RWPE1 (cell line): ENCODE measurements at places on chromosomes 1 and 21.

DNA sequence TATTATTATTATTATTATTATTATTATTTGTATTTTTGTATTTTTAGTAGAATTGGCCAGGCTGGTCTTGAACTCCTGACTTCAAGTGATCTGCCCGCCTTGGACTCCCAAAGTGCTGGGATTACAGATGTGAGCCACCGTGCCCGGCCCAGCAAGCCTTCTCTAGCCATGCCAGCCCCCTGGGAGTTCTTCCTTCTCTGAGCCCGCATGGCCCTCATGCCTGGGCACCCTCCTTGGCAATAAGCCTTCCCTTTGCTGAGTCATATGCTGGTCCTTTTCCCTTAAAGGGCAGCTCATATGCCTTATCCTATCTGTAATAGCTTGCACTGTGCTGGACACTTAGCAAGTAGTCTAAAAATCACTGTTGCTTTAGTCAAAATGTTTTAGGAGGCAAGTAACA, 8.5 kb upstream of the NBL1 start:
- DNase-seq: no peak

- DNase-seq: no peak
Measured at GRCh38 chr21:27221077-27221476, 254.2 kb upstream of the ADAMTS5 start.

DNA sequence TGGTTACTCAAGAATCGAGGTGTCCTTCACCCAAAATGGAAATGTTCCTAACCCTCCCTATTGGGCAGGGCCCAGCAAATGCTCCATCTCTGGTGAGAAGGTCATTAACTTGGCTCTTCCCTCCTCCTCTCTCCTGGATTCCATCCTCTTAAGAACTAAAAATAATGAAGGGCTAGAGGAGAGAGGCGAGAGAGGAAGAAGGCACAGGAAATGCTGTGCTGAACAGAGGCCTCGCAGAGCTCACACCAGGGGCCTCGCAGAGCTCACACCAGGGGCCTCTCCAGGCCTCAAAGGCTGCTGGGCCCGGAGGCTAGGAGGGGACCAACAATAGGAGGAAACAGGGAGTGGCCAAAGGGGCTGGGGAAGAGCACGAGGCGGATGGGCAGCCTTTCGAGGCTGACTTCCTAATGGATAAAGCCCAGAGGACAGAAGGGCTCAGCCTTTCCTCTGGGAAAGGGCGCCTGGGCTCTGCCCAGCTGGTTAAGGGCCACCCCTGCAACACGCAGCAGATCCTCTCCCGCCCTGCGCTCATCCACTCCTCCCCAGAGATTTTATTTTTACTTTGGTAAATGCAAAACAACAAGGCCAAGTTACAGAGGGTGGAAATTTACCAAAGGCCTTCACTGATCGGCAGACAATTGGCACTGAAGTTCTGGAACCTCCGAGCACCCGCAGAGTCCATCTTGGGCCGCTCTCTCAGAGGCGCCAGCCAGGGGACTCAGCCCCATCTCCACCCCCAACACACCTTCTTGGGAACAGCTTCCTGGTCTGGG, 78.5 kb downstream of the ITPKB start:
- no peak for DNase-seq

DNA sequence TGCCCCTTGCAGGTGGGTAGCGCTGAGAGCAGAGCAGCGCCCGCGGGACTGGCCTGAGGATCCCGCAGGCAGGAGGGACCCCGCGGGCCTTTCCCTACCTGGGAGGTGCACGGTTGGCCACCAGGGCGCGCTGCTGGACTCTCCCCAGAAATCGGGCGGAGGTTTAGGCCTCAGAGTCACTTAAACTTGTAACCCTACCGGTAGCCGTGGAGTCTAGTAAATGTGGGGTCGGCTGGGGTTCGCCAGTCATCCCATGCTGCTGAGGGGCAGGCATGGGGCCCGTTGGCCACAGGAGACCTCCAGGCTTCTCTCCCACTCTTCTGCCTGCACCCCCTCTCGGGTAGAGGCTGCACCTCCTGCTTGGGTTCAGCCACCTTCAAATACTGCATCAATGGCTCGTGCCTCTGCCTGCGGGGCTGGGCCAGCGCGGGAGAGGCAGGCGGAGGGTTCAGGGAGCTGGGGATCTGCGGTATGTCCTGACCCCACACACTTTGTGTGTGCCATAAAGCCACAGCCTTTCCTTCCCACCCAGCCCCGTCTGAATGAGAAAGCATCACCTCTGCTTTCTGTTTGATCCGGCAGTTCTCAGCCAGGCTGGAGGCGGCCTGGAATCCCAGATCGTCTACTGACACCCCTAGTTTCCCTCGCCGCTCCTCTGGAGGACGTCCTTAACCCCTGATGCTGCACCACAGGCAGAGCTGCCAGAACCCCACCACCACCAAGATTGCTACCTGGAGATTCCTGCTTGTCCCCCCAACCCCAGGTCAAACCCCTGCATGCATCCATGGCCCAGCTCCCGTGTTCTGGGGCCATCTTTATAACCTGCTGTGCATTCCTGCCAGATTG, 12.3 kb upstream of the GSTM4 start:
- peak; percentile 73 for DNase-seq

DNA sequence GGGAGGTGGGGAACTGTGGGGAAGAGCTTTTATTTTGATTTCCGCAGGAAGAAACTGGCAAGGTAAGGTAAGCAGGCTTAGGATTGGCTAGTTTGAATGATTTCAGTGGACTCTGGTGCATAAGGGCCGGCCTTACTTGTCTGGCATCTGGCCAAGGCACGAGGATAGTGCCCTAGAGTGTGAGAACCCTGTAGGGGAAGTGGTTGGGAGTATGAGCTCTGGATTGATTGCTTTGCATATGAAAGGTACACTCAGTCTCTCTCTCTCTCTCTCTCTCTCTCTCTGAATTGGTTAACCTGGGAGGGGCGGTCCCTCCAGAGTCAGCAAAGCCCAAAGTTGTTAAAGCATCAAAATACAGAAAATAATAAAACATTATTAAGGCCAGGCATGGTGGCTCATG, 463.0 kb downstream of the SIPA1L2 start:
- DNase-seq: no peak

- no peak for DNase-seq
Measured at GRCh38 chr1:243984788-243985187, 66.3 kb upstream of the ZBTB18 start.

DNA sequence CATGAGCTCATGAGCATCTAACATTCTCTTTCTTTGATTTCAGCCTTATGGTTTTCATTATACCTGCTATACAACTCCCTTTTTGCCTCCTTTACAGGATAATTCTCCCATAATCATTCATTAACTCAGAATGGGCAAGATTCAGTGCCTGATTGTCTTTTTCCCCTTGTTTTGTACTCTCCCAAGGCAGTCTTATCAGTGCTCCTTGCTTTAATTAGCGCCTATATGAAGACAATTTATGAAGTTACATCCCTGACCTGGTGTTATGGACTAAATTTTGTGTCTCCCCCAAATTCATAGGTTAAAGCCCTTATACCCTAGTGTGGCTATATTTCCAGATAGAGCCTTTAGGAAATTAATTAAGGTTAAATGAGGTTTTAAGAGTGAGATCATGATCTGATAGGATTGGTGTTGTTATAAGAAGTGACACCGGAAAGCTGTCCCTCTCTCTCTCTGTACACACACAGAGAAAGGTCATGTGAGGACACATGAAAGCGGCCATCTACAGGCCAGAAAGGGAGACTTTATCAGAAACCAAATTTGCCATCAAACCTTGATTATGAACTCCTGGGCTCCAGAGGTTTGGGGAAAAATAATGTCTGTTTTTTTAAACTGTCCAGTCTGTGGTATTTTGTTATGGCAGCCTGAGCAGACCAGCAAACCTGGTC, 185.8 kb upstream of the CHODL start:
- DNase-seq: no peak

DNA sequence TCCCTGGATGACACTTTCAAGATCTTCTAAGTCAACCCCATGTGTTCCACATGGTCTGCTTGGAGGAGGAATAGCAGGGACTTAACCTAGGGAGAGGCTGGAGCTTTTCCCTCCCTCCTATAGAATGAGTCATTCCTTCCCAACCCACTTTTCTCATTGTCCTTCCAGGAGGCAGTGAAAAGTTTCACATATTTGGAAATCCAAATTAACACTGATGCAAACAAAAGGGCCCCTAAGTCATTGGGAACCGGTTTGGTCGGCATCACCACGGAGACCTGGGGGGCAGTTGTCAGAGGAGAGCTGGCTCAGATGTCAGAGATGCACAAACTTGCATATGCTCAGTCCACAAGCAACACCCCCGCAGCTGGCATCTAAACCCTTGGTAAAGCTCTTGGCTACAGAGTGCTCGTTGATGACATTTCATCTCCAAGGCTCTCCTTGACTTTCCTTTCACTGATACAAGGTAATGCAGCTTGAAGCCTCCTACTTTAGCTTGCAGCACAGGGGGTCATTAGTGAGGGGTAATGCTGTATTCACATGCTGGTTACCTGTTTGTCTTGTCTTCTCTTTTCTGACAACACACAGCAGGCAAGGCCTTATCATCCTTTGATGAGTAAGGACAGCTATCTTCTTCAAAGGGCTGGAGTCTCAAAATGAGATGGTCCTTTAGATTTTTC, 12.3 kb upstream of the LRRC8D start:
- peak; percentile 71 for DNase-seq

GRCh38 chr1:244019982-244020485, 31.0 kb upstream of the ZBTB18 start:
- DNase-seq: no peak

- no peak for DNase-seq
Measured at GRCh38 chr21:33998402-33998801, 75.0 kb upstream of the MRPS6 start.

GRCh38 chr1:165117482-165117881, 239.0 kb downstream of the LMX1A start:
- DNase-seq: no peak

- DNase-seq: no peak
Measured at GRCh38 chr1:26857473-26858060, 5.4 kb upstream of the SFN start.

- peak; percentile 5 for DNase-seq
Measured at GRCh38 chr1:189859385-189859977, 618.2 kb downstream of the BRINP3 start.

DNA sequence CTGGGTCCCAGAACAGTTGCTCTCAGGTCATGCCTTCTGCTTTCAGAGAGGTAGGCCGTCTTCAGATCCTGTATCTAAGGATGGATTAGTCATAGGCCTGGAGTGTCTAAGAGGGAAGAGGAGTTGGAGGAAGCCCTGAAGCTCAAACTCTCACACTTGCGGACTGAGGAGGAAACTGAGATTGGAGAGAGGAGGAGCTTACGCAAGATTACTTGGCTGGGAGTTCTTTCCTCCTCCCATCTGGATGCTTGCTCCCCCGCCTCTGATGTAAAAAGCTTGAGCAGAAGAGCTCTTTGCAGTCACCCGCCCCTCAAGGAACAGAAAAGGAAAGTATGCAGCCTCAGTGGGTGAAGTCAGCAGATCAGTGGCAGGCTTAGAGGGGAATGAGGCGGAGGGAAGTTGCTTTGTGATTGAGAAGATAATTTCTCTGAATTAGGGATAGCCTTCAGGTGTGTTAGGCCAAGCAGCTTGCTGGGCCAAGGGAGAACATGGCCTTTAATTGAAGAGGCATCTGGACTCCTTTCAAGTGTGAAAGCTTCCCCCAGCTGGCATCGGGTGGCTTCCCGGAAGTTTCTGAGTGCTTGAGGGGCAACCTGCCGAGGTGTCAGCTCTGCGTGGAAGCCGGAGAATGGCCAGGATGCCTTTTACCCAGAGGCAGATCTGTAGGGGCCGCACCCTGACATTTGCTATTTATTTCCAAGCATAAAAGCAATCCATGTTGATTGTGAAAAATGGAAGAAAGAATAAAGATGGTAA, 6.6 kb downstream of the ADORA1 start:
- DNase-seq: no peak

DNA sequence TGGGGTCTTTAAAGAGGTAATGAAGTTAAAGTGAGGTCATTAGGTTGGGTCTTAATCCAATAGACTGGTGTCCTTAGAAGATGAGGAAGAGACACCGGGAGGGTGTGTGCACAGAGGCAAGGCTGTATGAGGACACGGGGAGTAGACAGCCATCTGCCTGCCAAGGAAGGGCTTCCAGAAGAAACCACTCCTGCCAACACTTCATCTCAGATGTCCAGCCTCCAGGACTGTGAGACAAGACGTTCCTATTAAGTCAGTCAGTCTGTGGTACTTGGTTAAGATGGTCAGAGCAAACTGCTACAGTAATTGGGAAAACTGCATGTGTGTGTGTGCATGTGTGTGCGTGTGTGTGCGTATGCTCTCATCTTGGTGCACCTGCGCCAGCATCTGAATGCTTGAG, 77.1 kb downstream of the RYR2 start:
- no peak for DNase-seq

DNA sequence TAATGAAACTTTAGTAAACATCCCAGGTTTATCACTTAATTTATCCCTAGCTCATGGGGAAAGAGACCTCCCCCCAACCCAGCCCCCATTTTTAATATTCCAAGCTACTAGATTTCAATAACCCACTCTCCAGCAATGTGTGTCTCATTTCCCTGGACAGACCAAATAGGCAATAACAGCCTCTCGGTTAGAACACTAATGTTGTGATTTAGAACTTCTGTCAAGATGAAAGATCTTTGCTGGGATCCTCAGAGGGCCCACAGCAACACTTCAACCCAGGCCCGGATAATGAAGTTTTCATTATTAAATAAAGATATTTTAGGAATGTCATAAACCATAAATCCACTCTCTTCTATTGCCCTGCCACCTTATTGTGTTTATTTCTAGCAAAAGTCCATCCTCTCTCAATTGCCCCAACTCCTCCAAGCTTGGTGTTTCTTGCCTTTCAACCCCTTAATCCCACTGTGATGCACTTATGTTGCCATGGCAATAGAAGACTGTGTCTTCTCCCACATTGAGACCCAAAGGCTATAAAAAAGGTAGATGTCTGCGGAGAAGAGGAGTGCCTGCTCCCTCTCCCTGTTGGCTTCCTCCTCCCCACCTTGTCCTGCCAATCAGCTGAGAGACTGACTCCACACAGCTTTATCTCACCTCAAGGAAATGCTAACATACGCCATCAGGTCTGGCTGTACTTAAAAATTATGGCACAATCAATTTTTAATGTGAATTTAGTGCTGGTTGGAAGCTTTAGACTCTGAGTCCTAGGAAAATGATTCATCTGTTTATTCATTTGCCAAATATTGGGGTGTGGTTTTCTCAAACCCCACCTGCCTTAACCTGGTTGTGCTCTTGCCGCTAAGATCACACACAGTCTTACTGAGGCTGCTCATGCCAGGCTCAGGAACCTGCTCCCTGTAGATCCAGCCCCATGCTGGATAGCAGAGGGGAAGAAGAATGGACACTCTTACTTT, 258.3 kb upstream of the CAMK1G start:
- DNase-seq: peak; percentile 61

DNA sequence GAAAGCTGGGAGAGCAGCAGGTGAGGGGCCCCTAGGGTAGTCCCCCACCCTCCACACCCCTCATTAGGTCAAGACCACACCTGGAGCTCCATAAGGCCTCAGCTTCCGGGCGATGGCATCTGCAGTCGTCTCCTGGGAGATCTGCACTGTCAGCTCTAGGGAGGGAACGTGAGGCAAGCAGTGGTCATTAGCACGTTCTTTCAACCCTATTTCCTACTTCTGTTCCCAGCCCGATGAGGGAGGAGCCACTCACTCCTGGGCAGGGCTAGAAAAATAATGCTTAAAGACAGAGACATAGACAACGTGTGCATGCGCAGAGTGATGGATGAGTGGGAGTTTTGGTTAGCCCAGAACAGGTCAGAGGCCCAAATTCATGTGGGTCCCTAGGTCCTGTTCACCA, 9.7 kb downstream of the KDF1 start:
- no peak for DNase-seq

GRCh38 chr1:175314300-175314699, 121.7 kb upstream of the KIAA0040 start:
- no peak for DNase-seq

GRCh38 chr21:37536616-37537278, 170.2 kb downstream of the DYRK1A start:
- DNase-seq: no peak
